Stimulated activated CD8-positive, alpha-beta memory T cell treated with anti-CD3 and anti-CD28 coated beads, Interleukin-15, amount 100 ng/mL, for 24 hours (primary cell): ENCODE measurements at places on chromosomes 11 and 22.

DNA sequence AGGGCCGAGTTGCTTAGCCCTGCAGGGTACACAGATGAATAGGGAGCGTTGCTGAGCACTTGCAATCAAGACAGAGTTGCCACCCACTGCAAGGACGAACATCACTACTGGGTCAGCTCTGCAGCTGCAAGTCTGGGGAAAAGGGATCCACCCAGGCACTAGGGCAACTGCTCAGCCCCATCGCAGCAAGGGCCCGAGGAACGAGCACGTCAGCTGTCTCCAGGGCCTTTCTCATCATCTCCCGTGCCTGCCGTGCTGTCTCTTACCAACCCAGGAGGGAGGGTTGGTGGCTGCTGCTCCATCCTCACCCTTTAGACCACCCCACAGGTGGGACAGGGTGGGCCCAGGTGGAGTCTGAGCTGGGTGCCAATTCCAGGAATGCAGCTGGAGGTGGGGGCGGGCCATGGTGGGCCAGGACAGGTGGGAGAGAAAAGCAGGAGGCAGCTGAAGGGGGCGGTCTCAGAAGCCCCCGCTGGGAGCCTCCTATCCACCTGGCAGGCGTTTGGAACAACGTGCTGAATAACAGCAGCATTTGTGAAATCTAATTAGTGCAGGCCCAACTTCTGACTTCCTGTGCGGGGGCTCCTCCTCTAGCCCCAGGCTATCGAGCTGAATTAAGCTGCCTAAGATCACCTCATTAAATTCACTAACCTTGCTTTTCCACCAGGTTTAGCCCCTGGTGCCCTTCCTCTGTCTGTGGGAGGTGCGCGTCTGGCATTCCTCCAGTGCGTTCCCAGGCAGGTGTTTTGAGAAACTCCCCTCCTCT lies 252.5 kb downstream of the ST3GAL4 start:
- DNase-seq: no peak

GRCh38 chr22:19635644-19636043 lies 78.7 kb upstream of the SEPTIN5 start:
- no peak for DNase-seq

- DNase-seq: no peak
Observed at GRCh38 chr11:8833568-8834315, 77.2 kb upstream of the AKIP1 start.

- DNase-seq: no peak
Observed at GRCh38 chr11:99535406-99535805, 514.7 kb downstream of the CNTN5 start.

DNA sequence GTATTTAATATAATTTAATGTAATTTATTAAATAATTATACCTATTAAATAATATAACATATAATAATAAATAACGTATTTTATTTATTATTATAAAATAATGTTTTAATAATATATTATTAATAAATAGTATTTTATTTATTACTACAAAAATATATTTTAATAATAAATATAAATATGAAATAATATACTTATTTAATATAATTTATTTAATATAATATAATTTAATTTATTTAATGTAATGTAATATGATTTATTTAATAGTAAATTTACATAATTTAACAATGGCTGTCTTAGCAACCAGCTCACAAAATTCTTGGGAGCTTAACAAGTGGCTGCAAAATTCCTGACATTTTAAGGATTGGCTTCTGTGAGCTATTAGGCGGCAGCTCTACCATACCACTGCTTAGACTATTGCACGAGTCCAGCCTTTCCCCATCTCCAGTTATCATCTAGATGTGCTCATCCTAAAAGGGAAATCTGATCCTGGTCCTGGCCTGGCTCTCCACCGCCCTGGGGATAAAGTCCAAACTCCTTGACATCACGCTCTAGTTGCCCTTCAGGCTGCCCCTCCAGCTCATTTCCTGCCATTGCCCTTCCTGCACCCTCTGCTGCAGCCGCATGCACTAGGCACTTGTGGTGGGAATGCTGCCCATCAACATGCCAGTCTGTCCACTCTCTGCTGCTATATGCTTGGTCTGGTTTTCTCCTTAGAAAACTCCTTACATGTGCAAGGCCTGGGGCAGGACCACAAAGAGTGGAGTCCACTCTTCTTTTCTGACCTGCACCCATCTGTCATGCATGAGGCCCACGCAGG lies 9.8 kb downstream of the MMP20 start:
- no peak for DNase-seq

DNA sequence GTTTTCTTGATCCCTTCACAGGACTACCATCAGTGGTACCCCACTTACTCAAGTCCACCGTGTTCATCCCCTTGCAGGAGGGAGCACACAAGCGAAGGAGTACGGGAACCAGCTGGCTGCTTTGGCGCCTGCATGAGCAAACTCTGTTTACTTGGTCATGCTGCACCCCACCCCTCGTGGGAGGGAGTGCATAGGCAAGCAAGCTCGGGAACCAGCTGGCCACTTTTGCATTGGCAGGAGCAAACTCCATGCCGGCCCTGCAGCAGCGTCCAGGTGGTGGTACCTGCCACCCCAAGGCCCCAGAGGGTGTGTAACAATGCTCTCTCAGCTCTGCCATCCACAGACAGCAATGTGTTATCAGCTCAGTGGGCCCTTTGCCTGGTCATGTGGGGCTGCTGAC lies 737.8 kb downstream of the FAM181B start:
- DNase-seq: no peak

- DNase-seq: no peak
Observed at GRCh38 chr11:95999711-96000406, 76.0 kb upstream of the MTMR2 start.

DNA sequence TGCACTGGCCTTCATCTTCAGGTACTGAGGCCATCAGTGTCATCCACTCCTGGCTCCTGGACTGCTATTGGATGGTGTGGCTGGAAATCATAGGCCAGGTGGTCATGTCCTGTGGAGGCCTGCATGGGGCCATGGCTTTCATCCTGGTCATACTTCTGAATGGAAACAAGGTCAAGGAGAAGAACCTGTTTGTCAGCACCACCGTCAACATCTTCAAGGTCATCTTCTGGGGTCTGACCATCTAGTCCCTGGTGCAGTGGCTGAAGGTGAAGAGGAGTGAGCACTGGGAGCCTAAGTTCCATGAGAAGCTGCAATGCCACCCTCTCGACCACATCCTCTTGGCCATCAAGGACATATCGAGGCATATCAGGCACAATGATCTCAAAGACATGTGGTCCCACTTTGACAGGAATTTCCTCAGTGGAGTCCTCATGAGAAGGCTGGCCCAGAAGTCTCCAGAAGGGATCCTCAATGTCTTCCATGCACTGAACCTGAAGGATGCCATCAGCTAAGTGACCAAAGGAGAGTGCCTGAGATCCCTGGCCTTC lies 120.0 kb upstream of the SERPIND1 start:
- no peak for DNase-seq

GRCh38 chr11:74933765-74934164 lies 15.1 kb downstream of the XRRA1 start:
- no peak for DNase-seq

GRCh38 chr11:36278531-36279282 lies 10.5 kb downstream of the COMMD9 start:
- DNase-seq: no peak

- DNase-seq: peak; percentile 96
Observed at GRCh38 chr11:694563-695287, at the start of gene DEAF1. Gene DEAF1, minus strand, starts transcription at chr11:695222. Its CDS starts 175 bp downstream, at chr11:695047.

DNA sequence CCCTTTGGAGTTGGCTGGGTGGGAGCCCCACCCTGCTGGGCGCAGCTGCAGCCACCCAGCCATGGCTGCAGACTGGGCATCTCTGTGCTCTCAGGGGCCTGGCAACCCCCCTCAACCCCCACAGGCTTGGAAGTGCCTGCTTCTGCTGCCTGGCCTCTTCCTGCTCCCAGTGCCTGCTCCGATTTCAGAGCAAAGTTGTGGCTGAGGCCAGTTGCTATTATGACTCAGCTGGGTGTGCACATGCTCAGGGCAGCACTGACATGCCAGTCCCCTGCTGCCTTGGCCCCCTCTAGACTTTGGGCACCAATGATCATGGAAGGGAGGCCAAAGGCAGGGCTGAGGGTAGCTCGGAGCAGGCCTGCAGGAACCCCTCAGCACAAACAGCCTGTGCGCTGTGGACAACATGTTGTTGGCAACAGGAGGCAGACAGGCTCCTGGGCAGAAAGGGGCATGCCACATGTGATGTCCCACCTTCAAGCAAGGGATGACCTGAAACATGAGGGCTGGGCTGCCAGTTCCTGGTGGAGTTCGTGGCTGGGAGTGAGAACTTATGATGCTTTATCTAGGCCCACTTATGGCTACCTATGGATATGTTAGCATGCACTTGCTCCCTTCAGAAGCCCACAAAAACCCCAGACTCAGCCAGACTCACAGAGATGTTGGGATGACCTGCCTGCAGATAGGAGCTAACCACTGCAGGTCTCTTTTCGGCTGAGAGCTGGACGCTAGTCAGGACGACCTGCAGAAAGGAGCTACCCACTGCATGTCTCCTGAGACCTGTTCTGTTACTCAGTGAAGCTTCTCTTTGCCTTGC lies 96.4 kb upstream of the AMOTL1 start:
- no peak for DNase-seq

- no peak for DNase-seq
Observed at GRCh38 chr22:49934160-49934890, 15.9 kb downstream of the CRELD2 start.

DNA sequence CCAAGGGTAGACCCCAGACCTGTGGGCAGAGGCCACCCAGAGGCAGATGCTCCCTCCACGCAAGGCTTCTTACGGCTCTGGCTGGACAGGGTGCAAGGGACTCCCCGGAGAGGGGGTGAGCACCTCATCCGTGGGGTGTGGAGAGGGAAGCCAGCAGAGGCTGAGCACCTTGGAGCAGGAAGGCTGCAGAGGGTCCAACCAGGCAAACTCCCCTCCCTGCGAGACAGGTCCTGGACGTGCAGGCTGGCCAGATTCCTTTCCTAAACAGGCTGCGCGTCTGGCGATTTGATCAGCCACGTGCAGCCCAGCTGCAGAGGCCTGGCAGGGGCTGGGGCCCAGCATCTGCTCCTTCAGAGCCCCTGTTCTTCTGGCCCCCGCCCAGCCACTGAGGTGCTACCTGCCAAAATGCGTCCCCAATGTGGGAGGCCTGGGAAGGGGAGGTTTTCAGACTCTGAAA lies 49.3 kb downstream of the WNT11 start:
- no peak for DNase-seq

- no peak for DNase-seq
Observed at GRCh38 chr11:58549644-58550043, 26.0 kb downstream of the LPXN start.

GRCh38 chr11:57476047-57476756 lies 15.9 kb downstream of the RTN4RL2 start:
- DNase-seq: no peak

- DNase-seq: no peak
Observed at GRCh38 chr11:22263613-22264012, 70.7 kb downstream of the ANO5 start.

DNA sequence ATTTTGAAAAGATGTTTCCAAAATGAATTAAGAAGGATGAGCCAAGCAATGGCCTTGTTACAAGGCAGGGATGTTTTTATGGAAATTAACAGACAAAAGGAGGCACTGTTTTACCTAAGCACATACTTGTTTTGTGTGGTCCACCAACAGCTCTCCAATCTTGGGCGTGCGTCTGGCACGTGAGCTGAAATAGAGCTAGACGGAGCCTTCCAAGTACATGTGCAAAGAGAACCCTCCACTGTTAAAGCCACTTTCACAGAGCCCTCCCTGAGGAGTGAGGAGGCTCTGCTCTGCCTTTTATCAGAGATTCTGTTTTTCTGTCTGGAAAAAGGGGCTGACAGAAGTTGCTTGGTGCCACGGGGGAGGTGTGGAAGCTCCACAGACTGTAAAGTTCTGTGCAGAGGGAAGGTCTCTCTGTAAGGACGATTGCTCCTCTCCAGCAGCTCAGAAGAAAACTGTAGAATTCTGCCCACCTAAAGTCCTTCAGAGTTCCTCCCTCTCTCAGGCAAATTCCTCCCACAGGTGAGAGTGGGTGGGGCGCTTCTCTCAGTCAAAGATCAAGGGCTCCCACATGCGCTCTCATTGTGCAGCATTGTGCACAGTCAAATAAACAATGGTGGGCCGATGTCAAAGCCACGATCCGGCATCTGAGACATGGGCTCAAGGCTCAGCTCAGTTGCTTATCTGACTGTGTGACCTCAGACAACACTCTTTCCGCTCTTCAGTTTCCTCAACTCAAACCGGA lies 92.6 kb upstream of the CSNK2A3 start:
- no peak for DNase-seq

- DNase-seq: no peak
Observed at GRCh38 chr22:19915287-19915954, 26.2 kb upstream of the COMT start.

DNA sequence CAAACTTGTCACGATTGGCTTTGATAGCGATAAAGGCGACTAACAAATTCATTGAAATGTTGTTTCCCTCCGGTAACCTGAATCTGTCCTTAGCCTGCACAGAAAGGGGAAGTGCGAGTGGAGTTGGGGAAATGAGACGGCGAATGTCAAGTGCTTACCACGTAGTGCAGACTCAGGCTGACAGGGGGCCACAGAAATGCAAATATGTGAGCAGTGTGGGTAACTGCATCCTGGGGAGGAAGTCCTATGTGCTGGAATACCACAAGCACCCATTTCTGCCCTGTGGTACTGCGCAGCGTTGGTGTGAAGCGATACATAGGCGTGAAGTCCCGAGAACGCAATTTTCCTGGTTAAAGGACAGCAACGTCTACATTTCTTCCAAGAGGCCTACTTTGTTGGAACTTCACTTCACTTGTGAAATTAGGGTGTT lies 869 bp upstream of the EIF4ENIF1 start:
- DNase-seq: peak; percentile 16

DNA sequence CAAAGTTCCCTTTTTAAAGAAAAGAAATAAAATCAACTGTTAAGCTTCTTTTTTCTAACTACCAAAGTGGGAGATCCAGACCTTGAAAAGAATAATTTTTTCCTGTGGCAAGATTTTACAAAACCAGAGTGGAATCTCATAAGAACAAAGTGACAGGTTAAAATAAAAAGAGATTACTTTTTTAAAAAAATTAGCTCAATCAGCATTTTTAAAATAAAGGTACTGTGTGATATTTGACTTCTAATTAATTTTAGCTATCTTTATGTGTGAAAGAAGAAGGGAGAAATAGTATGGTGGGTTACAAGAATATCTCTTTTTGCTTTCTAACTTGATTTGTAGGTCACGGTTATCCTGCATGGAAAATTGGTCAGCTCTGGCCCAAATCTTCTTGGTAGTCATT lies 92.8 kb upstream of the ALKBH3 start:
- DNase-seq: no peak

GRCh38 chr22:20026996-20027601 lies 6.2 kb downstream of the TANGO2 start:
- DNase-seq: no peak

DNA sequence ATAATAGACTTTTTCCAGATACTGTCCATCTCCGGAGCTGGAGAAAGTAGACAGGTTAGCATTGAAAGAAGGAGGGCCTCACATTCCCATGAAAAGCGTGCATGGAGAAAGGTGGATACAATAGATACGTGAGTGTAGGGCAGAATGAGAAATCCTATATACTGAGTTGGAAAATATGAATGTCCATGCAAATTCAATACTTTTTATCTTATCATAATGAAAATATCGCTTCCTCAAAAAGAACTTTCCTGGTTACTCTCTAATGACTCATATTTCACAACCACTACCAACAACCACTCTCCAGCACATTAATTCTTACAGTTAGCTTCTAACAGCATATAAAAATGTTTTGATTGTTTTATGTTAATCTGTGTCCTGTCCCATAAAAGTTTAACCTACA lies 22.0 kb upstream of the MS4A6A start:
- no peak for DNase-seq

- no peak for DNase-seq
Observed at GRCh38 chr11:126443120-126443519, 87.6 kb downstream of the ST3GAL4 start.

GRCh38 chr11:113467545-113467944 lies 7.7 kb downstream of the DRD2 start:
- DNase-seq: no peak

GRCh38 chr22:22097727-22098228 lies 115.2 kb upstream of the TOP3B start:
- DNase-seq: no peak
